SIG-M5 (cell line): ENCODE measurements at places on chromosomes 11 and 22.

DNA sequence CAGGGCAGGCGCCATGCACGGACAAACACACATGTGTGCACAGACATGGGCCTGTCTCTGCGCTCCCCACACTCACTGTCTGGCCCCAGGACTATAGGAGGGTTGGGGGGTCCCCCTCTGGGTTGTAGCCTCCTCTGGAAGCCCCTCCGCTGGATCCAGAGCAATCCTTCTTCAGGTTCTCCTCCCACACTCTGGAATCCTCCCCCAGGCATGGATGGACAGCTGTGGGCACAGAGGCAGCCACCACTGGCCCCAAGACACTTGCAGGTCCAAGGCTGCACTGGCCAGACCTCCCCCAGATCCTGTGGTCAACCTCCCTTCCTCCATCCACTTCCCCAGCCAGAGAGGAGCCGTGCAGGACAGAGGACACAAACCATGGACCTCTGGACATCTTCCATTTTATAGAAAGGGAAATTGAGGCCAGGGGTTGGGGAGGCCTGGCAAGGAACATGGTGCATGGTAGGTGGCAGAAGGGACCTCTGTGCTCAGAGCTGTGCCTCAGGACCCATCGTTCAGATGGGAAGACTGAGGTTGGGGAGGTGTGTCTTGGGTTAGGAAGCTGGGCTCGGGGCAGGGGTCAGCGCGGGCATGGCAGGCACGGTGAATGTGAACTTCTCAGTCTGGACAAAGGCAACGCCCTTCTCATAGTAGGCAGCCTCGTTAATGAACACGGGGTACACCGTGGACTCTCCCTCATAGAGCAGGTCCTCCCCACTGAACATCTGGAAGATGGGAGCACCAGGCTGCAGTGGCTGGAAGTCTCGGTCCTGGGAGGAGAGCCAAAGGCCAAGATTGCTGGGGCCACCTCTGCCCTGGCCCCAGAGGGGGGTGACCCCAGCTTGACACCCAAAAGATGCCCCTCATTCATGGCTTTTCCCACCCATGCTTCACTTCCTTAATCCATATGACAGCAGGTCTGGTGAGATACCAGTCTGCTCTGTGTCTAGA, 2.9 kb upstream of the TBX10 start:
- no peak for DNase-seq

GRCh38 chr11:127733552-127733951, 733.0 kb upstream of the KIRREL3 start:
- DNase-seq = no peak

- DNase-seq = no peak
Observed at GRCh38 chr11:134120921-134121526, 52.2 kb downstream of the JAM3 start.

GRCh38 chr11:131759140-131759539, 388.7 kb downstream of the NTM start:
- DNase-seq = no peak

DNA sequence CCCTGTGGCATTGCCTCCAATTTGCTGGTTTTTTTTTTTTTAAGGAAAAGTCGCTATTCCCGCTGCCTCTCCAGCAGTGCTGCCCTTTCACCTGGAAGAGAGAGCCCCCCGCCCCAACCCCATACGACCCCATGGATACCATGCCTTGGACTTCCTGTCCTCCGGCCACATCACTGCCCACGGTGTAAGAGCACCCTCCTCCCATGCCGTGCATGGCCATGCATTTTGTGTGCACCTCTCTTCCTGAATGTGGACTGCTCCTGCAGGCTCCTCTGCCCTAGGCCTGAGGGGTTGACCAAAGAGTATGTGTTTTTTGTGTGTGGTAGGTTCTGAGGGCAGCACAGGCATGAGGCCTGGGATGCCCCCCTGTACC, 65.6 kb upstream of the SPON1 start:
- no peak for DNase-seq

- no peak for DNase-seq
Observed at GRCh38 chr11:106070606-106071005, 6.5 kb downstream of the KBTBD3 start.

- no peak for DNase-seq
Observed at GRCh38 chr11:134785660-134786284, 373.7 kb upstream of the B3GAT1 start.

DNA sequence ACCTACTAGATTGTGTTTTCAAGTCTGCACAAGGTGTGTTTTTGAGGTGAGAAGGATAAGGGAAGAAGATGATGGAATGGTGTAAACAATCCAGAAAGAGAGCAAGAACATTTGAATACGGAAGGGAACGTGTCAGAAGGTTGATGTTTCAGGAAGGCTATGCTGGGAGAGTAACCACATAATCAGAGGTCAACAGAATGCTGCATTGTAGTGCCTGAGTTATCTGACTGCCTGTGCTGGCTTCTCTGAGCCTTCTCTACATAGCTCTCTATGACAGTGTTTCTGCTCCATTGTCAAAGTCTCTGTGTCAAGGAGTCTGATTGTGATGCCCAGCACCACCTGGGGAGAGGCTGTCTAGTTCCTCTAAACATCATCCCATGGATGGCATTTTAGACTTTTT, 74.1 kb downstream of the CYB5R2 start:
- DNase-seq = no peak
